ENCODE measurements at places on chromosomes 5 and 9. TPM values are rescaled to one million over a fixed set of nuclear protein-coding genes. Genes with fewer than 3 reads are reported as not detected.
A peak's percentile ranks its signal among the peaks of the same experiment; 100 is the strongest.

GCNT4 gene
- 0.69 TPM for polyA plus RNA-seq

PCDHGA1 gene
- 2.2 TPM for polyA plus RNA-seq

ASS1 gene
- polyA plus RNA-seq, result 99.5 TPM

GRCh38 chr5:62627121-62627520 lies 48.5 kb downstream of the LRRC70 start:
- DNase-seq, result no peak

DNA sequence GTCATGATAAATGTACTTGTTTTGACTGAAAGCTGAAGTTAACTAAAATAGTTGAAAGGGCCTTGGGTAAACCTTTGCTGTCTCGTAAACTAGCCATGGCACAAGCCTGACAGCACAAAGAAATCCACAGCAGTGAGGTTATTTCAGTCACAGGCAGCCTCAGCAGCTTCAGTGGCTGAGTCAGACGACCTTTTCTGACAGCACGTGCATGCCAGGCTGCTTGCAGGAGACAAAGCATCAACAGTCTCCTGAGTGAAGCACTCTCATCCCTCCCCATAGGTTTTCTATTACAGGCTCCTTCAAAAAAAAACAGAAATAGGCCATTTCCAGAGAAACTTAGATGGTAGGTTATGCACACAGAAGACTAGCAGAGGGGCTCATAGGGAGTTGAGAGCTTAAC lies 34.6 kb downstream of the OXCT1 start:
- DNase-seq, result peak; percentile 72

Measured in AG04450 (cell line).